ENCODE measurements at places on chromosomes 3 and 15.
A peak's percentile ranks its signal among the peaks of the same experiment; 100 is the strongest.

DNA sequence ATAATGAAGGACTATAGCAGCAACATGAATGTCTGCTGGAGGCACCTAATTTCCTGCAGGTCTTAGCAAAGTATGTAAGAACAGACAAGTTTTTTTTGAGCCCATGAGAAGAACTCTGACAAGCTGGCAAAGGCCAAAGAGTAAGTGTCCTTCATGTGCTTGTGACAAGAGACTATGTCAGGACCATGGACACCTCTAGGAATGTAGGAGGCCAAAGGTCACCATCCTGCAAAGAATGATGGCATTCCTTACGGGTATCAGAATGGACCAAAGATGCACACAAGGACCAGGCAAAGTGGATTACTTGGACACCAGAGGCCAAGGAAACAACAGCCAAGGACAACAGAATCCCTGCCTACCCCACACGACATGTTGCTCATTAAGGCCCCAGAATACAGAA lies 858.5 kb upstream of the CFAP20DC start:
- DNase-seq: no peak

- DNase-seq: no peak
Measured at GRCh38 chr3:131948806-131949205, 86.0 kb downstream of the CPNE4 start.

GRCh38 chr15:78247911-78248310 lies 13.5 kb upstream of the ACSBG1 start:
- DNase-seq: no peak

DNA sequence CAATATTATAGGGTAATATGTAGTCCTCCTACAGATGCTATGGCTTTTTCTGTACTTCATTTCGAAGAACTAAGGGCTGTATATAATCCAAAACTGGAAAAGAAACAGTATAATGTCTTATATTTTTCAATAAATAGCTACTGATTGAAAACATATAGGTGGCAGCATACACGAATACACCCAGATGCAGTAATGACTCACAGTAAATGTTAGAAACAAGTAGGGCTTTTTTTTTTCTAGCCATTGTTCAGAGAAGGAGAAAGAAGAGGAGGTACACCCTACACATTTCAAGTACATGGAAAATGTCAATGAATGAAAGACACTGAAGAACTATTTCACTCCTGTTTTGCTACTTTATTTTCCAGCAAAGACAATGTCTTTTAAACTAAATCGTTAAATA lies 9.4 kb downstream of the DAZL start:
- DNase-seq: no peak

GRCh38 chr3:42463093-42463492 lies 39.4 kb upstream of the VIPR1 start:
- DNase-seq: no peak

DNA sequence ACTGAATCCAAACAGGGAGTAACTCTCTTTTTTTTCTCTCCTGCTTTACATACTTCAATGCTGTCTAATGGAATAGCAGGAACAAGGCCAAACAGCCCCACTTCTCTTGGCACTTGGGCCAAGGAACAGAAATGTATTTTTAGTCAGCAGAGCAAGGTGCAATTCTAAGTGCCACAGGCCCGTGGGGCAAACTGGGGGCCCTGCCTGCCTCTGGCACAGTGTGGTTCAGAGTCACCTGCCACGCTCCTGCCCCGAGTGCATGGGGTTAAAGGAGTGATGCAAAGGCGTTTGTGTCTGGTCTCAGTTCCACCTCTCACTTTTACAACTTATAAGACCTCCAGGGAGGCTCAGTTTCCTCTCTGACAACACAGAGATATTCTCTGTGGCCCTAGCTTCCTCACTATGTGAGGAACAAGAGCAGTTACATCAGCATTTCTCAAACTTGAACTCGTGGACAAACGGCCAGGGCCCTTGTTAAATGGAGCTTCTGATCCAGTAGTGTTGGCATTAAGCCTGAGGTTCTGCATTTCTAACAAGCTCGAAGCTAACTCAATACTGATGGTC lies 51.3 kb downstream of the LRIG1 start:
- DNase-seq: no peak

GRCh38 chr15:98812716-98813446 lies 164.5 kb downstream of the IGF1R start:
- no peak for DNase-seq

- DNase-seq: no peak
Measured at GRCh38 chr3:37991823-37992222, 1.2 kb downstream of the VILL start.

DNA sequence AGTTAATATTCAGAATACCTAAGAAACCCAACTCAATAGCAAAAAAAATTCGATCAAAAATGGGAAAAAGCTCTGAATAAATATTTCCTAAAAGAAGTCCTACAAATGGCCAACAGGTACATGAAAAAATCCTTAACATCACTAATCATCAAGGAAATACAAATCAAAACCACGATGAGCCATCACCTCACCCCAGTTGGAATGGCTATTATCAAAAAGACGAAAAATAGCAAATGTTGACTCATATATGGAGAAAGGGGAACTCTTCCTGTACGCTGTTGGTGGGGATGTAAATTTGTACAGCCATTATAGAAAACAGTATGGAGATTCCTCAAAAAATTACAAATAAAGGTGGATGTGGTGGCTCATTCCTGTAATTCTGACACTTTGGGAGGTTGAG lies 29.6 kb upstream of the SGO1 start:
- no peak for DNase-seq

GRCh38 chr3:132911741-132912415 lies 126.3 kb upstream of the TMEM108 start:
- DNase-seq: no peak

- DNase-seq: peak; percentile 1
Measured at GRCh38 chr3:109081746-109082510, 36.0 kb downstream of the MORC1 start.

DNA sequence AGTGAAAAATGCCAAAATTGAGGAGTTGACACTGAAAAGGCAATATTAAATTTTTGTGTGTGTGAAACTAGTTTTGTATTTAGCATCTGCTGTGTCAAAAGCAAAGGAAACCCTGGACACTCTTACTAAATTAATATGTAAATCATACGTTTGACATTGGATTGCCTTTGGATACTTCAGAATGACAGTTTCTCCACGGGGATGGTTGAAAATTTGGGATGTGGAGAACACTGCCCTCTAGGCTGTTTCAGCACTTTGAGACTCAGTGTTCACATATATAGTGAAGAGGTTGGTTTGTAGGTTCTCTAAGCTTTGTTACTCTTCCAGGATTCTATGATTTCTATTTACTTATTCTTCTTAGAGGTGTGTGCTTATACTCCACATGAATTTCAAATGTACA lies 3.0 kb downstream of the ROBO2 start:
- DNase-seq: no peak

GRCh38 chr3:29186982-29187725 lies 93.7 kb upstream of the RBMS3 start:
- no peak for DNase-seq

DNA sequence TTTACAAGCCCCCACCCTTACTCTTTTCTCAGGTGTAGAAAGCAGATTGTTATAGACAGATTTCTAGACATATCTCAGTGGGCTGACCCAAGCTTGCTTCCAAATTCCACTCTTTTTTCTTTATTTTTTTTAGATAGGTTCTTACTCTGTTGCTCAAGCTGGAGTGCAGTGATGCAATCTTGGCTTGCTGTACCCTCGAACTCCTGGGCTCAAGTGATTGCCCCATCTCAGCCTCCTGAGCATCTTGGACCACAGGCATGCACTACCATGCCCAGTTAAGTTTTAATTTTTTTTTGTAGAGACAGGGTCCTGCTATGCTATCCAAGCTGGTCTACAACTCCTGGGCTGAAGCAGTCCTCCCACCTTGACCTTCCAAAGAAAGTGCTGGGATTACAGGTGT lies 53.5 kb upstream of the ADAMTS9 start:
- DNase-seq: no peak

- DNase-seq: no peak
Measured at GRCh38 chr15:90035840-90036230, 34.7 kb downstream of the ZNF710 start.

DNA sequence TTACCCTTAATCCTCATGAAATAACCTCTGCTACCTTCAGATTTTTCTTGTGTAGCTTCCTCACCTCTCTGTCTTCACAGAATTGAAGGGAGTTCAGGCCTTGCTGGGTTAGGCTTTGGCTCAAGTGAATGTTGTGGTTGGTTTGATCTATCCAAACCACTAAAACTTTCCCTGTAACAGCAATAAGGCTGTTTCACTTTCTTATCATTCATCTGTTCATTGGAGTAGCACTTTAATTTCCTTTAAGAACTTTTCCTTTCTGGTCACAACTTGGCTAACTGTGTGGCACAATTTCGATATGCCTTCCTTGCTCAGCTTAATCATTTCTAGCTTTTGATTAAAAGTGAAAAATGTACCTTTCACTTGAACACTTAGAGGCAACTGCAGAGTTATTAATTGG lies 129.8 kb downstream of the NR1I2 start:
- DNase-seq: no peak

- no peak for DNase-seq
Measured at GRCh38 chr3:115688418-115688817, 65.1 kb downstream of the GAP43 start.

DNA sequence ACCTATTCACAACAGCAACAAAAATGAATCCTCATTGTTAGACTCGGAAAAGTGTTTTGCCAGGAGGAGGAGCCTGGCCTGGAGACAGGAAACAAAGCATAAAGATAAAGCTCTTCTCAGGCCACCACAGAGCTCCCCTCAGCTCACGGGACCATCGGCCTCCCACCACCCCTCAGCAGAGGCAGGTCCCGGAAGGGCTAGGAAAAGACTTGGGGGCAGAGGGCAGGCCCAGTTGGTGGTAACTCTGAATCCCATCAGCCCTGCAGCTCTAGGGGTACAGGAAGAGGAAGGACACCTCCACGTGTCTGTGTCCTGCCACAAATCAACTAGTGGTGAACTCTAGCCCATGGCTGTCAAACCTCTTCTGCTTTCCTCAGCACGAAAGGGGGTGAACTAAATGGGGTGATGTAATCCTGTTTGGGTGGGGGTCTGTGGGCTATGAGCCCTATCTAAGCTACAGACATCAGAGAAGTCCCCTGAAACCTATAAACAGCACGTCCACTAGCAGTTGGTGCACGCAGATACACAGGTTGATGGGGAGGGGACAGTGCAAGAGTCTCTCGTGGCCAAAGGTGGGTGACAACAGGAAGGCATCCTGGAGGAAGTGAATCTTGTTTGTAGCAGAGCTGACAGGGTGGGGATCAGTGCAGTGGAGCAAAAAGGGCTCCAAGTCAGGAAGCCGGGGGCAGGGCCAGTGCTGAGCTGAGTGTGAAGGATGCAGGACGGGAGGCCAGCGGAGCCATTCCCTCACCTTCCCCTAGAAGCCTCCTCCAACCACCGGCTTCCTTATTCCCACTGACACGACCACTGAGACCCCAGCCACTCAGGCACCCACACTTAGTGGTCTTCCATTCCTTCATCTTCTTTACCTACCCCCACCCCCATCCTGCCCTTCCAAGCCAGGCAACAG lies 111.1 kb upstream of the HACD2 start:
- DNase-seq: no peak

DNA sequence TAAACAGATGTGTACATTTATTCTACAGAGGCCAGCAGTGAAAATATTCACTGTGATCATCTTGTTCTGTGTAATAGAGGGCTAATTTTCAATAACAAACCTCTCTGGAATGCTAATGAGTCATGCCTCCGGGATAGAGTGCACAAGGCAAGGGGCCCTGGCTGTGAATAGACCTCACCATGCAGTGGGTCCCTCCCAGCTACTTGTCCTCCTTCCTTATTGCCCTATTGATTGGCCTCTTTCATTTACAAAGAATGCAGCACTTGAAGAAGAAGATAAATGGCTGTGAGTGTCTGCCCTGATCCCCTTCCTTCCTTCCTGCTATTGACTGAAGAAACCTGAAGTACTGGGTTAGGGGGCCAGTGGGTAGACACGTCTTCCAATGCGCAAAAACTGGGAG lies 436.3 kb downstream of the WDR72 start:
- no peak for DNase-seq

DNA sequence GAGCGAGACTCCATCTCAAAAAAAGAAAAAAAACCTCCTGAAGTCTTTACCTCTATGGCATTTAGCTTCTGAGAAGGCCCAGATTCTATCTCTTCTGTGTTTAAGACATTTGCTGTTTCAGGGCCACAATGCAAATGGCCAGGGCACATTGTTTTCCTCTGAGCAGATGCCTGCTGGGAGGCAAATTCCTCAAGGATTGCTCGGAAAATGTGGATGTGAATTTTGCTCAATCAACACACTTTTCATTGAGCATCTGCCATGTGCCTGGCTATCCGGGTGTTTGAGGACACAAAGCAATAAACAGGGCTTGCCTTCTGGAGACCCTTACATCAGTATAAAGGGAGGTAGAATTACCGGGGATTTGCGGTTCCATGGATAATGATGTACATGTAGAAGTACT lies 20.0 kb downstream of the TRIM71 start:
- no peak for DNase-seq

- no peak for DNase-seq
Measured at GRCh38 chr3:119240101-119240590, 532 bp downstream of the B4GALT4 start.

DNA sequence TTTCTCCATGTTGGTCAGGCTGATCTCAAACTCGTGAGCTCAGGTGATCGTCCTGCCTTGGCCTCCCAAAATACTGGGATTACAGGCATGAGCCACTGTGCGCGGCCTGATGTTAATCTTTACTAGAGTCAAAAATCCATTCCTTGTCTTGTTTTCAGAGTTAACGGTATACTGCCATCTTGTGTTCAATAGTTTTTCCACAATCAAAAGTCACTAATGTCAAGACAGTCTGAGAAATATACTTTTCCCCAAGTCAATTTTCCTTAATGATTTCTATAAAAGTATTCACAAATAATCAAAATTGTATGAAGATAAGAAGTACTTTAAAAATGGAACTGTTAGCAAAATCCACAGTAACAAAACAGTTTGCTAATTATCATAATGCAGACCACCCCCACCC lies 8.5 kb downstream of the CRBN start:
- DNase-seq: no peak

DNA sequence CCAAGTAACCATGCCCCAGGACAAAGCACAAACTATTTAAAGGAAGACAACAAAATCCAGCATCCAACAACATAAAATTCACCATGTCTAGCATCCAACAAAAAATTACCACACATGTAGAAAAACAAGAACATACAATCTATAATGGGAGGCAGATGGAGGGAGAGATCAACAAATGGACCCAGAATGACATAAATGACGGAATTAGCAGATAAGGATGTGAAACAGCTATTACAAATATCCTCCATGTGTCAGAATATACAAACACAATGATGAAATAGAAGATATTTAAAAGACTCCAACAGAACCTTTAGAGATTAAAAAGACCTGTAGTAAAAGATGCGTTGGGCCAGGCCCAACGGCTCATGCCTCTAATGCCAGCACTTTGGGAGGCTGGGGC lies 10.8 kb downstream of the LYSMD4 start:
- no peak for DNase-seq

DNA sequence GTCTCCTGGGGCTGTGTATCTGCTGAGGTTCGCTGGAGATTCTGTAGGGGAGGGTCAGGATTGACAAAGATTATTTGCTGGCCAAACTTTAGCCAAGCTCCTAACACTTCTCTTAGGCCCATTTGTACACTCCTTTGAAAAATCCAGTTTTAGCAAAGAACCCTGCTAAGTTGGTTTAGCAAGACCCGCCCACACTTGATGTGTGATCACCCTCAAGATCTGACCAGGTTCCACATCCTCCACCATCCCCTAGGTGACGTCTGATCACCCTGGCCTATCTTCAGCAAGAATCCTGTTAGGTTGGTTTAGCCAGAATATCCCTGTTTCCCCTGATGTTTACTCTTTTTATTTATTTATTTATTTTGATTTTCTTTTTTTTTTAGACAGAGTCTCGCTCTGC lies 14.8 kb upstream of the SLC35G2 start:
- DNase-seq: no peak
